ENCODE measurements at places on chromosomes 7 and 10. TPM values are rescaled to one million over a fixed set of nuclear protein-coding genes. Genes with fewer than 3 reads are reported as not detected.

Gene ZNF488
- total RNA-seq = not detected

Gene SPDYE2B
- not detected for total RNA-seq

Gene PHKG1
- total RNA-seq = not detected

Gene KCNH2
- 6.4 TPM for total RNA-seq

Gene OR2A12
- not detected for total RNA-seq

Gene EBLN1
- not detected for total RNA-seq

Gene CALML5
- total RNA-seq = 102 TPM

Gene TAS2R41
- not detected for total RNA-seq

Gene PLPP4
- total RNA-seq = 2.5 TPM

Measured in vagina (tissue), 2 donors.